ENCODE measurements at places on chromosomes 3 and 15. TPM values are rescaled to one million over a fixed set of nuclear protein-coding genes. Genes with fewer than 3 reads are reported as not detected.

- no peak for DNase-seq
Observed at GRCh38 chr15:62173215-62173614, 8.1 kb upstream of the C2CD4B start.

ARHGEF26 gene
- 0.09 TPM for total RNA-seq

- DNase-seq: no peak
Observed at GRCh38 chr3:11553436-11554235, 90.1 kb downstream of the VGLL4 start.

DNA sequence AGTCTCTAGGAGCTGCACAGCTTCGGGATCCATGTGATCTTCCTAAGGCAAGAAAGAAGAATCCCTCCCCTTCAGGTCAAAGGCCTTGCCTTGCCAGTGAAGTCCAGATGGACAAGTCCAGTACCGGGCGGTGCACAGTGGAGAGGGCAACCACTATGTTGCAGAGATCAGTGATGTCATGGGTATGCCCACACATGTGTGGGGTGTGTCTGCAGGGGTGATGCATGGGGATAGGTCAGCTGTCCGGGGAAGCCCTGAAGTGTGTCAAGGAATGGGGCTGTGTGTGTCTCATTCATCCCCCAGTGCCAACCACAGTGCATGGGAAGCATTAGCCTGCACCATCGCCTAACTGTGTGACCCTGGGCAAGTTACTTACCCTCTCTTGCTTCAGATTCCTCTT, 66.5 kb downstream of the TLE3 start:
- DNase-seq: no peak

ZNF80 gene
- 4.5 TPM for total RNA-seq

- no peak for DNase-seq
Observed at GRCh38 chr15:34837246-34838016, 42.1 kb upstream of the ACTC1 start.

VGLL3 gene
- total RNA-seq: not detected

IL17RD gene
- not detected for total RNA-seq

GRCh38 chr3:36318621-36319200, 61.6 kb upstream of the STAC start:
- DNase-seq: no peak

GP5 gene
- 0.53 TPM for total RNA-seq

DNA sequence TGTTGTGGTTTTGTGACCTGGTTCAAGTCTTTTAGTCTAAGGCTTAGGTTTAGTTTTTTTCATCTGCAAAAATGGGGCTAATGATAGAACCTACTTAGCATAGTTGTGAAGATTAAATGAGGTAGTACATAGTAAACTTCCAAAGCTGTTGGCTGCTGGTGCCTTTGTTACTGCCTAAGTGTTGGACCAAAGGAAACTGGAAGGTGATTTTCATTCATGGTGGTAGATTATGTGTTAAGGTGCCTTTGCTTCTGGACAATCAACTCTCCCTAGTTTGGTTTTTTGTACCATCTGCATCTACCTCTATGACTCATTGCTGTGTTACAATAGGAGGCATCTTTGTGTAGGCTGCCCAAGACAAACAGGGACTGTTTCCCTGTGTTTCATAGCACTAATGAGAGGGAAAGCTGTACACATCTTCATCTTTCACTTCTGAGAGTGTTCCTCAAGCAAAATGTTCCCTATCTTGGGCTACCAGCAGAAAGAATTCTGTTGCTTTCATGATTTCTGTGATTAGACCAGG, 3.2 kb downstream of the MAP2K1 start:
- no peak for DNase-seq

DNA sequence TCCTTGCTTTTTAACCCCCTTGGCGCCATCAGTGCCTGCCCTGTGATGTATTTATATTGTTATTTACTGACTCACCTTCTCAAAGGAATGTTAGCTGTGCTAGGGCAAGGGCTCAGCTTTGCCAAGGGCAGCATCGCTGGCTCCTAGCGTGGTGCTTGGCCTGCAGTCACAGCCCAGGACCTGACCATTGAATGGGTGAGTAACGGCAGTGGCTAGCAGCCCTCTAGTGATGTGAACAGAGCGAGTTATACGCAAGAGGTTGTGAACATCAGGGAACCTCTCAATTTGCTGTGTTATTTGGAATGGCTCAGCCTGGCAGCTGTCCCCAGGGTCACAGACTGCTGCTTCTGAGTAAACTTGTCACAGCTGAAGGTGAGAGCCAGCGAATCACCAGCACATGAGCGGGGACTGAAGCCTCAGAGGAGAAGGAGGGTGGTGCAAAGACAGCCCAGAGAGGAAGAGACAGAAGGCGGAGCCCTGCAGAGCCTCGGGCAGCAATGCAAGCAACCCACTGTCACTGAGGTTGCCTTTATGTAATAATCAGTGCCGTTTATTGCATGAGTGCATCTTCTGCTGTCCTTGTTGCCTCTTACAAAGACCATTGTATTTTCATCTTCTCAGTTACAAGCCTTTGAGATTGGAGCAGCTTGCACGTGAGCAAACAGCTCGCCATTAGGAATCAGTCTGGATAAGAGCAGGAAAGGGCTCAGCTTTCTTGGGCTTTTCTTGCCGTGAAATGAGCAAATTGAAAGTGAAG, 158.3 kb downstream of the SLCO3A1 start:
- peak; percentile 44 for DNase-seq

- no peak for DNase-seq
Observed at GRCh38 chr3:104916971-104917370, 449.7 kb upstream of the ALCAM start.

GRCh38 chr15:25694823-25695312, 168.3 kb downstream of the ATP10A start:
- DNase-seq: no peak

ADAMTS17 gene
- 1.6 TPM for total RNA-seq

Measured in activated CD8-positive, alpha-beta memory T cell treated with anti-CD3 and anti-CD28 coated beads, Interleukin-2, amount 10 ng/mL, durations not matched to agents 7 days and 5 days (primary cell).